Activated naive CD4-positive, alpha-beta T cell treated with Interleukin-2 at 50 U/mL for 16 hours (primary cell): ENCODE measurements at places on chromosomes 3 and 15.

DNA sequence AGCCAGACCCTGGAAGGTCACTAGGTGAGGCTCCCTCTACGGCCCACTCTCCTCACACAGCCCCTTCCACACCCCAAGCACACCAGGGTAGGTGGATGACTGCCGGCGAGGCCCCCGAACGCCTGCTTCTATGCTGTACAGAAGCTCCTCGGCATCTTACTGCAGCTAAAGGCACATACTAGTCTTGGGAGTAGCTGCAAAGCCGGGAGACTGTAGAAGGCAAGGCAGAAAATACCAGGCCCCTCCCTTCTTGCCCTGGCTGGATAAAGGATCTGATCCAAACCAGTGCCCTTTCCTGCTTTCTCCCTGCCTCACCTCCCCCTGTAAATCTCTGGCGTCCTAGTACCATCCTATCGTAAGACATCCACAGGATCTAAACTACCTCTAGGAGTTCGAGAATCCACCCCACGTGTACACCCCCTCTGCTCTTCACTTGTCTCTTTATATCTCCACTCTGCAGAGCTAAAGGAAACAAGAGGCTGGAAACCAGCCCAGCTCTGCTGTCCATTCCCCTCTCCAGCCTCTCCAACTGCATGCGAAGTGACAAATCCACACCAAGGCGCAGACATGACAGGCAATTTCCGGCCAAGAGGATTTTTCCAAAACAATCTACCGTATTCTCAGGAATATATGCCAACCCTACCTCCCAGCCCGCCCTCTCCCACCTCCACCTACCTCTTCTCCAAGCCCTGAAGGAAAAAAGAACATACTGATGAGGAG lies 11.8 kb downstream of the TNK2 start:
- DNase-seq: no peak

DNA sequence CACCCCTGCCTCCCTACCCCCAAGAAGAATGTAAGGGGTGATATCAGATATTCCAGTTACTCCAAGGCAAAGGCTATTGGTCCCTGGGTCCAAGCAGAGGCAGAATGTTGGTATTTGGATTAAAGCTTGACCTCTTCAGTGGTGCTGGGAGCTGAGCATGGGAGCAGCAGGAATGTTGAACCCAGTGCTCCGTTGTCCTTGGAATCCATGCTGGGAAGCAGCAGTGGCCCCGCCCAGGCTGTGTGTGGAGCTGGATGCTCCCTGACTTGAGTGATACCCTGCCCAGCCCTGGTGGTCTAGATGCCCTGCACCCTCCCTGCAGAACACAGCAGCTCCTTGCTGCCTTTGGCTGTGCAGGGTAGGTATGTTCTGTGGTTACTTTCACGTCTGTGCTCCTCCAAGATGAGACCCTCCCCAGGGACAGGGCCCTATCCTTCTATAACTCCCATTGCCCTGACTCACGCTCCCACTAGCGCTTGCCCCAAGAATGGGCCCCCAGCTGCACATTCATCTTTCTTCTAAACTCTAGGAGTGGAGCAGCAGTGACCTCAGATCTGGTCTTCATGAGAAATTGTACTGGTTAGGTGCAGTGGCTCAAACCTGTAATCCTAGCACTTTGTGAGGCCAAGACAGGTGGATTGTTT lies 35.1 kb downstream of the UMPS start:
- DNase-seq: no peak

DNA sequence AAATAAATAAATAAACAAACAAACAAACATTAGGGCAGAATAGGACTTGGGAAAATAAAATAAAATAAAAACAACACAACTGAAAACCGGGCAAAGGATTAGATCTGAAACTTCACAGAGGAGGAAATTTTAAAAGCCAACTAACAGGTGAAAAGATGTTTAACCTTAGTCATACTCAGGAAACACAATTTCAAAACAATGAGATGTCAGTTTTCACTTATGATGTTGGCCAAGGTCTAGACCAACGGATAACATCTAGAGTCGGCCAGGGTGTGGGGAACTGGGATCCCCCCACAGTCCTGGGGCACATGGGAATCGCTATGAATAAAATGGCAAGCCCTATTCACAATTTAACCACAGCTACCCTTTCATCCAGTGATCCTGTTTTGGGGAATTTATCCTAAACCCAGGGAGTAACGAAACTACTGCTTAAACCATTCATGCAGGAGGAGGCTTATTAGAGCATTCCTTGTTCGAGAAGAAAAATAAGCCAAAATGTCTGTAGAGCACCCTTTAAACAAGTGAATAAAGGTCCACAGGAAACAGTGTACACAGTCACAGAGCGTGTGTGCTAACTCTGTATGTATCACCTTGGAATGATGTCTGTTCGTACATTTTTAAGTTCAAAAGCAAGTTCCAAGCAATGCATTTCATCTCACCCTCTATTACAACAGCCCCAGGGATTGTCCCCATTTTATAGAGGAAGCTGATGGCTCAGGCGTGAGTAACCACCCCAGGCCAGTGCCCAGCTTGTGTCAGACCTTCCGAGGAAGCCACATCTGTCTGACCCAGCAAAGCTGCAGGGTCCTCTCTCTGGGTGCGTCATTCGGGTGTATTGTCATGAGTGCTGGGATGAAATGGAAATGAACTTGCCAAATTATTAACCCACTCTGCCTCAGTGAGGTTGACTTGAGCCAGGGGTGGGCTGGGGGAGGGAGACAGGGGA lies 6.3 kb upstream of the ANPEP start:
- no peak for DNase-seq

DNA sequence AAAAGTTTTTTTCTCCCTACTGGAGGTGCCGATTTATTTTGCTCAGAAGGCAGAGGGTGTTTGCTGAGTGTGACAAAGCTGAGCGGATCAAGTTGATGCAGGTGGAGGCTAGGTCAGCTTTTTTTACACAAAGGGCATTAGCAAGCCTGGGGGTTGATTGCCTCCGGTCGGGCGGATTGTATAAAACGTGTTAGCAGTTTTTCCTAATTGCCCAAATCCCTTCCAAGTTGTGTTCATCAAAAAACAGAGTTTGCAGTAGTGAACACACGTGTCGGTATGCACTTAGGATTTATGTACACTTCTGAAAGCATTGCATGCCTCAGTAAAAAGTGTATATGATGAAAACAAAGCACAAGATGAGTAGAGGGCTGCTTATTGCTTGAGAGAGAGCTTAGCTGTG lies 2.6 kb downstream of the GPR160 start:
- no peak for DNase-seq

DNA sequence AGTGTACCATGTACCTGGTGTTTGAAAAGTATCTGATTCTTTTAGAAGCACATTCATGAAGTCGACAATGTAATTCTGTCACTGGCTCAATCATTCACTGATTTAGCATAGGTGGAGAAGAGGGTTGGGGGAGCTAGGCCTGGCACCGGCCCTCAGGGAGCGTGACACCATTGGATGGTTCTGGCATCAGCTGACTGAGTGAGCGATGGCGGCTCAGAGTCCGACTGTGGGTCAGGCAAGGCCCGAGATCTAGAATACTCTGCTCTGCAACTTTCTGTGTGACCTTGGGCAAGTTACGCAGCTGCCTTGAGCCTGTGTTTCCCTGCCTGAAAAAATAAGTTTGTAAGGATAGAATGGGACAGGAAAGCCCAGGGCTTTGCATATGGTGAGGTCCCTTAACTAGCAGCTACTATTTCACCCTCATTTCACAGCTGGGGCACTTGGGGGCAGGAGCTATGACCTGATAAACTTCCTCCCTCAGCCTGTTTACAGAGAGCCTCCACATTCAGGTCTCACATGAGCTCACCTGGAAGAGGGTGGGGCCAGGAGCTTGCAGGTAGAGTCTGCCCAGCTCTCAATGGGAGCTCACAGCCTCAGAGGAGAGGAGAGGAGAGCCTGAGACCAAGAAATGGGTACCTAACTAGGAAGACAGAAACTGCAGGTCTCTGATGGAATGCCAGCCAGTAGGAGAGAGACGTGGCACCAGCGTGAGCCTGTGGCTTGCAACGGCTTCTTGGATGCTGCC lies 153.7 kb upstream of the TLE3 start:
- no peak for DNase-seq

GRCh38 chr3:73552700-73553099 lies 72.0 kb downstream of the PDZRN3 start:
- no peak for DNase-seq

- peak; percentile 69 for DNase-seq
Measured at GRCh38 chr3:56915966-56916586, 114.3 kb upstream of the ARHGEF3 start.

GRCh38 chr3:108511055-108511454 lies 659 bp upstream of the MYH15 start:
- DNase-seq: no peak

- DNase-seq: peak; percentile 55
Measured at GRCh38 chr15:48928877-48929538, 34.7 kb downstream of the SHC4 start.

DNA sequence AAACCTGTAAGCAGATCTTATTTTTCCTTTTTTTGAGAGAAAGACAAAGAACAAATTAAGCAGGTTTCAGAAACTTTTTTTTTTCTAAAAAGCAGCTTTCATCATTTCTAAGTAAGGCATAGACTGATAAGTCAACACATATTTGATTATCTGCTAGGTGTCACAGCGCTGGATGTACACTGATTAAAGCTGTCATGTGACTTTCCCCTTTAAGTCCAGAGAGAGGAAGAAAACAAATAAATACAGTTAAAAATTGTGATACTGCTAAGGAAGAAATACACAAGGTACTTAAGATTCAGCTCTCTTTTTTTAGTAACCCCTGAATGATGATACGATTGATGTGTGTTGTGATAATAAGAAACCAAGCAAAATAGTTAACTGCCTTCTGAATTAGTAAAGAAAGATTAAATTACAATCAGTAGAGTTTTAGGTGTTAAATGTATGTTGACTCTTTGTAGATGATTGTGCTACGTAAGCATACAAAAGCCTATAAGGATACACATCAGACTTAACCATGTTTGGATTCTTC lies 2.8 kb downstream of the GLCE start:
- no peak for DNase-seq

DNA sequence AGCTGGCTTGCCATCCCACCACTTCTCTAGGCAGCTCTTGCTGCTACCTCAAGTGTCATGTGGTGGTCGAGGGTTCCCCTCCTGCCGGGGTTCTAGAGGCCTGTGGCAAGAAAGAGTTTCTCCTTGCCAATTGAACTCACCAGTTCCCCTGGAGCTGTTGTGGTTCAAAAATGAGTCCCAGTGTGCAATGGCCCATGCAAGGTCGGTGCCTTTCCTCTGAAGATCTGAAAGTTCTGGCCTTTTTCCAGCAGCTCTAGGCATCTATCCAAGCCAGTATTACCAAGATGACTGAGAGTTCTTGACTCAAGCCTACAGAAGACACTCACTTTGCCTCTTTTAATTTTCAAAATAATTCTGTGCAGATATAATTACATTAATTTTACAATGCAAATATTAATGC lies 163.6 kb downstream of the KCNMB2 start:
- DNase-seq: no peak

- DNase-seq: no peak
Measured at GRCh38 chr3:186214670-186215069, 105.8 kb upstream of the ETV5 start.

DNA sequence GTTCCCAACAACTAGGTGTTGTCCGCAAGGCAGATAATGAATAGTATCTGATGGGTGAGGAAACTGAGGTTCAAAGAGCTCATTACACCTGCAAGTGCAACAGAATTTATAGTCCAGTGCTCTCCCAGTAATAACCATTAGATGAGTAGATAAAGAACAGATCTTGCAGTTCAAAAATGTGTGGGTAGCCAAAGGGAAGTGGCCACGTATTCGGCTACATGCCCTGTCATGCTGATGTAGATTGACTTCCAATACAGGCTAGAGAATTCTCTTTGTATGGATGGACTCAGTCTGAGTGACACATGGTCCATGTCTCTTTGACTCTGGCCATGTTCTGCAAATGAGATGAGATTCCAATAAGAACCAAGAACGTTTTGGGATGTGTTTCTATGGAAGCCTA lies 187.9 kb upstream of the LPP start:
- no peak for DNase-seq

- DNase-seq: peak; percentile 21
Measured at GRCh38 chr3:187975561-187976364, 178.2 kb upstream of the LPP start.

DNA sequence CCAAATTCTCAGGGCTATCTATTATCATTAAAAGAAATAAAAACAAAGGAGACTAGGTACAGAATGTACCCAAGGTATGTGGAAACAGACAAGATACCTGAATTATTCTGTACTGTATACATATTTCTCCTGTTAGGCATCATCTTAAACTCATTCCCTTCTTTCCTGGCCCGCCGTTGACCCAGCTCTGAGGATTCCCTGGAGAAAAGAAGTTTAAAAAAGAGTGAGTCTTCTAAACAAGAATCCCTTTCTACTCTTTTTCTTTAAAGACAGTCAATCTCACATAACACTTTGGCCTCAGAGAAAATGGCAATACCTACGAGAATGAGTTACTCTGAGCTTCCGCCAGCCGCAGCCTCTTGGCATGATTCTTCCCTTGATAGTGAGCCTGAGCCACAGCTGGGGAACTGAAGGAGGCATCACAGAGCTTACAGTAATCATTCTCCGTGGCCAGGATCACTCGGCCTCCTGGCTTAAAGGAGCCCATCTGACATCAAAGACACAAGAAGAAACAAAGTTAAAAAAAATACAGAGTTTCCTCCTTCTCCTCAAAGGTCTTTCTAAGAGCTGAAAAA lies 44.2 kb downstream of the ZMAT3 start:
- no peak for DNase-seq

GRCh38 chr15:92082006-92082843 lies 228.7 kb downstream of the SLCO3A1 start:
- DNase-seq: peak; percentile 52

GRCh38 chr3:185347399-185347798 lies 15.5 kb upstream of the MAP3K13 start:
- no peak for DNase-seq

DNA sequence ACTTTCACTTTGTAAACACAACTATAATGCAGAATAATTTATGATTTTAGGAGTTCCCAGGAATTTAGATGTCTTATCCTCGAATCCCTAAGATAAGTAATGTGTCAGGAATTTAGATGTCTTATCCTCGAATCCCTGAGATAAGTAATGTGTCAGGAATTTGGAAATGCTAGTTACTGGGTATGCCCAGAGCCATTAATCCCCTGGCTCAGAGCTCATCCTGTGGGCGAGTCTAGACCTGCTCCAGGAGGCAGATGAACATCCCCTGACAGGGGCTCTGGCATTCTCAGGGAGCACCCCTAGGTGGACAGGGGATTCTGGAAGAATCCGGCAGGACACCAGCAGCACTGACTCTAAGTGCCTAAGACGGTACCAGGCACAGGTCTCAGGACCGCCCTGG lies 163.3 kb downstream of the ARRDC4 start:
- no peak for DNase-seq

- DNase-seq: peak; percentile 49
Measured at GRCh38 chr3:5016211-5017161, 37.2 kb downstream of the BHLHE40 start.
